ENCODE measurements at places on chromosomes 16 and 17. TPM values are rescaled to one million over a fixed set of nuclear protein-coding genes. Genes with fewer than 3 reads are reported as not detected.

Gene WNT9B
- not detected for total RNA-seq

DNA sequence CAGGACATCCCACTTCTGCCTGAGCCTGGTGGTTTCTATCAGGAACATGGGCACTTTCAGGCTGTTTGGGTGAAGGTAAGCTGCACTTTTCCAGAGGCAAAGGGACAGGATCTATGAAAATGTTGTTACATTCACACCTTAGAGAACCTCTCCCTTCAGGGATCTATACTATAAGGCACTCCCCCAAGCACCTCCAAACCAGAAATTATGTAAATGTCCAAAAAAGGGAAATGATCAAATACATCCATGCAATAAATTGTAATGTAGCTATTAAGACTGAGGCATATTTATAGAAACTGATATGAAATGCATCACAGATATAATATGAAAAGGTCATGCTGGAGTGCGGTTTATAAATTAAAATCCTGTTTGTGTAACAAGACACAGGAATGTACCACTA is 23.3 kb upstream of the COG7 start:
- H3K4me3 ChIP-seq, result no peak overlapping the region
- no peaks in the 10 kb centered on the region for H3K4me1 ChIP-seq
- H3K36me3 ChIP-seq, result peaks cover 87% of the 10 kb centered on the region
- no peak for DNase-seq
- H3K27me3 ChIP-seq, result no peaks in the 10 kb centered on the region
- H3K27ac ChIP-seq, result no peak overlapping the region

Gene MYL4
- 5.5 TPM for total RNA-seq

GRCh38 chr16:86739808-86740207 is 161.5 kb downstream of the FOXL1 start:
- no peak for DNase-seq
- H3K4me1 ChIP-seq, result no peaks in the 10 kb centered on the region
- H3K27ac ChIP-seq, result no peak overlapping the region
- H3K36me3 ChIP-seq, result no peaks in the 10 kb centered on the region

DNA sequence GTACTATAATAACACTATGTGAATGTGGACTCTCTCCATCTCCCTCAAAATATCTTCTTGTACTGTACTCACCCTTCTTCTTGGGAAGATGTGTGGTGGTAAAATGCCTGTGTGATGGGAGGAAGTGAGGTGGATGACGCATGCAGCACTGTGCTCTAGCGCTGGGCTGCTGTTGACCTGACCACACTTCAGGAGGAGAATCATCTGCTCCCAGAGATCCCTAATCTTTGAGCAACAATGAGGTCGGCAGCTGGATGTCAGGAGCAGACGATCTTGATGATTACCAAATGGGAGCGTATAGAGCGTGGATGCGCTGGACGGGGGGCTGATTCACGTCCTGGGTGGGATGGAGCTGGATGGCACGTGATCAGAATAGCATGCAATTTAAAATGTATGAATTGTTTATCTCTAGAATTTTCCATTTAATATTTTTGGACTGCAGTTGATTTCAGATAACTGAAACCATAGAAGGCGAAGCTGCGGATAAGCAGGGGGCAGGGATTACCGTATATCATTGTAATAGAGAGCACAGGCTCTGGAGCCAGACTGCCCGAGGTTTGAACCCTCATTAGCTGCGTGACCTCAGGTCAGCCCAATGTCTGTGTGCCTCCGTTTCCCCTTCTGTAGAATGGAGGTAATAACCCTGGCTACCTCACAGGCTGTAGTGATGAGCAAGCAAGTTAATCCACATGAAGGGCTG is 23.7 kb upstream of the CYLD start:
- no peak overlapping the region for H3K27ac ChIP-seq
- H3K36me3 ChIP-seq, result no peaks in the 10 kb centered on the region
- no peaks in the 10 kb centered on the region for H3K4me1 ChIP-seq

GRCh38 chr16:88882358-88883030 is 16.0 kb upstream of the PABPN1L start:
- H3K27ac ChIP-seq, result no peak overlapping the region
- H3K36me3 ChIP-seq, result no peaks in the 10 kb centered on the region
- H3K27me3 ChIP-seq, result no peaks in the 10 kb centered on the region
- no peak for DNase-seq
- no peak overlapping the region for H3K4me3 ChIP-seq
